ENCODE measurements at places on chromosomes 2 and 18.

DNA sequence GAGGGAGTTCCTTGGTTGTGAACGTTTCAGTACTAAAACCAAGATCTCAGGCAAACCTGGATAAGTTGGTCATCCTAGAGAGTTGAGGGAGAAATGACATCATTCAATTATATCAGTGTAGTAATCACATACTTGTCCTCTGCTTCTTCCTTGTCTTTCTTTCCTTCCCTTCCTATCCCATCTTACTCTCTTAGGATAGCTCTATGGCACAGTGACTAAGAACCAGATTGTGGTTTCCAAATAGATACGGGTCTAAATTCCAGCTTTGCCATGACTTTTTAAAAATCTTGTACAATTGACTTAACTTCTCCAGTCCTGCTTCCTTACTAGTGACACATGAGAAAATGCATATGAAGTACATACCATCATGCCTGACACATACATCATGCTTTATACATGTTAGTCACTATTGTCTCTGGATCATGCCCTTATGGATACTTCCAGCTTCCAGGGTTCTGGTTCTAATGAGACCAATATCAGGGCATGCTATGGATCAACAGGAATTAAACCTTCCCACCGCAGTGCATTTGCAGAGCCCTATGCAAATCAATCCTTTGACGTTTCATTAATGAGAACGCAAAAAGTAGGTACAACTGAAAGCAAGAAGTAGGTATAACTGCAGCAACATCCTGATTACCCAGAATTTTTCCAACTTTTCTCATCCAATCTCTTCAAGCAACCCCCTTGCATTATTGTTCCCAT, 168.0 kb upstream of the KLF7 start:
- no peak for DNase-seq

GRCh38 chr2:204591225-204591624, 46.0 kb downstream of the PARD3B start:
- DNase-seq = no peak

GRCh38 chr2:168494190-168494711, 38.2 kb downstream of the CERS6 start:
- no peak for DNase-seq

DNA sequence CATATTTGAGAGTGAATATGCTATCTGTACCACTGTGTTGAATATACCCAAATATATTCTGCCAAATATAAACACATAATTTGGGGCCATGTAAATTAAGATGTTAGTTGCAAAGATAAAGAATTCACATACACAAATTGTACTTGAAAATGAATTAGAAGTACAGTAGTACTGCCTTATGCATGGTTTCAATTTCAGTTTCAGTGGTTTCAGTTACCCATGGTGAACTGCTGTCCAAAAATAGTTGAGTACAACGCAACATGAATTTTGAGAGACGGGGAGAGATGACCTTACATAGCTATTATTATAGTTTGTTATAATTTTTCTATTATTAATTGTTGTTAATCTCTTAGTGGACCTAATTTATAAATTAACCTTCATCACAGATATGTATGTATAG, 1313.0 kb upstream of the FAM98A start:
- DNase-seq = no peak

DNA sequence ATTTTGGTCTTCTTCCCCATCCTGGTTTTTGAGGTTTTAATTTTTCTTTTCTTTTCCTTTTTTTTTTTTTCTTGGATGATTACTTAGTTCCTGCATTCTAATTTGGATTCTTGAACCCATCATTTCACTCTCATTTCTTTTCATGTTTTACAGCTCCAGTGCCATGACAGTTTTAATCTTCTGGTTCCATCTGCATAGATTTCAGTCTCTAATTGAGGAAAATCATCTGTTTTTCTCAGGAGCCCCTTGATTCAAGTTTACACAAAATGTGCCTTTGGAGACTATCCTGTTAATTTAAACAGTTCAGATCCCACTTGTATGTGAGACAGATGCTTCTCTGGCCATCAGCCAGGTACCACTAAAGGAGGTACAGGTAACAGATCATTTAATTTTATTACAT, 379.9 kb downstream of the PIK3C3 start:
- no peak for DNase-seq

DNA sequence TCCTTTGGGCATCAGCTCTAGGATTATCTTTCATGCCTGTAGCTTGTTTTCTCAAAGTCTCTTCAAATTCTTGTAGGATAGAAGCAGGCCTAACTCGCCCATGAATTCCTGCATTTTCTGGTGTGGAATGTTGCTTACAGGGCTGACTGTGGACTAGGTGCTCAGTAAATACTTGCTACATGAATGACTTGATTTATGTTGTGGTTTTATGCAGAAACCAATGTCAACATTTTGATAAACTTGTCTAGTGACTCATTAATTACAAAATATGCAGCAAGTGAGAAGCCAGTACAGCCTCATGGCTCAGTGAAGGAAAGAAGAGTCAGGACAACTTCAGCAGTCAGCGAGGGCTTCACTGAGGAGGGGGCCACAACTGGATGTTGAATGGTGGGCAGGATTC, 110.6 kb upstream of the SIX2 start:
- DNase-seq = no peak

- no peak for DNase-seq
Observed at GRCh38 chr18:79944126-79944731, 7.2 kb downstream of the SLC66A2 start.

- no peak for DNase-seq
Observed at GRCh38 chr2:123864416-123864815, 160.7 kb upstream of the CNTNAP5 start.

DNA sequence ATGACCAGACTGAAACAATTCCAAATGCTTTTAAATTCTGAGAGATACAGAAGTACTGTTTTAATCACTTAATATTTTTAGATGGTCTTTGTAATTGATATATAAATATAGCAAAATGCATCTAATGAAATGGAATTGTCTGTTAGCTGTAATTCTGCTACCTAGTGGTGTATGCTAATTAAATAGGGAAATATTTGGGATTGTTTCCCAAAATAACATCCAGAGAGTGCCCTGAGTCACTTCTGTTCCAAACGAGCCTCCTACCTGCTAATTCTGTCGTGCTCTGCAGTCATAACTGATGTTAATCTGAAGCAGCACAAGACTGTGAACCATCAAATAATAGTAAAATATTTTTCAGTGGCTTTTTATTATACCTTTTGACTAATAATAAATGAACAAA, 71.4 kb upstream of the NOSTRIN start:
- DNase-seq = no peak

GRCh38 chr2:129276978-129277584, 702.4 kb upstream of the RAB6C start:
- DNase-seq = no peak

DNA sequence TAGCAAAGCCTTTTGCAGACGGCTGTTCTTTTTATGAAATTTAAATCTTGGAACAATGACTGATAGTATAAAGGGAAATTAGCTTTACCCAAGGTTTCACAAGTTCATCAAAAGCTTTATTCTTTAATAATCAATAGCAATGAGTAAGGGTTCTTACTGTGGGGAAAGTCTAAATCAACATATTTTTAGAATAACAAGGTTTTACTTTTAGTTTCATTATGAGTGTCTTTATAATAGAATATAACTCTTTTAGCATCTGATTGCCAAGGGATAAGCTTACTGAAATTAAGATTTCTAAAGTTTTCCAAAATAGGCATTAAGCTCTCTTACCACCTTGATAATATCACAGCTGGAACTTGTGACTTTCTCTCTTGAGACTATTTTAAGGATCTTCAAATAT, 1489.7 kb downstream of the LRP1B start:
- DNase-seq = no peak

DNA sequence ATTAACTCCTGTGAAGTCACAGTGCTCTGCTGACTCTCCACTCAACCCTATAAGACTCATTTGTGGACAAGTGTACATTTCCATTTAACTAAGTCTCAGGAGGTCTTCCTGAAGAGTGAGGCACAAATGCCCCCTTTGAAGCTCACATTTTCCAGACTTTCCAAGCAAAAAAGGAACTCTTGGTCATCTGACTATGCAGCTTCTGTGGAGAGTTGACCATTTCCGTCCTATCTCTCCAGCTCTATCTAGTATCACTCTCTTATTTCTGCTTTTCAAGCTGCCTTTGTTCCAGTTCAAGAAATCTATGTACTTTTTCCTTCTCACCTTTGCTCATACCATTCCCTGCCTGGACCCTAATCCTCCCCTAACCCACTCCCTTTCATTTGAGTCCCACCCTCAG, 77.0 kb downstream of the ANTXR1 start:
- DNase-seq = no peak

DNA sequence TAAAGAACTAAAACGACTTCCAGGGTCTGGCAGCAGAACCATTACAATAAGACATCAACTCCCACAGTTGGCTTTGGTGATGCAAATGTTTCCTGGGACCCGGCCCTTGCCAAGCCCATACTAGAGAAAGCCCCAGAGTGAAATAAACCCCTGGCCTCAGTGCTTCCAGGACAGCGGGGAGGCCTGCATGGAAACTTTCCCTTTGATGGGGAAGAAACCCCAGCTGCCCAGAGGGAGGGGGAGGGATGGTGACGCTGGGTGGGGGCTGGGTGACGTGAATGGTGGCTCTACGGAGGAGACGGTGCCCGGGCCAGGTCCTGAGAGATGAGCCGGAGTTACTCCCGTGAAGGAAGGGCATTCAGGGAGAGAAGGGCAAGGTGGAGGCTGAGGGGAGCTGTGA, 27.5 kb downstream of the INHBB start:
- no peak for DNase-seq

- DNase-seq = no peak
Observed at GRCh38 chr2:160034396-160034795, 28.0 kb downstream of the PLA2R1 start.

GRCh38 chr2:112691881-112692281, 28.9 kb upstream of the NT5DC4 start:
- no peak for DNase-seq

GRCh38 chr2:239012936-239013677, 165.2 kb downstream of the TWIST2 start:
- no peak for DNase-seq

- no peak for DNase-seq
Observed at GRCh38 chr2:65062843-65063825, 6.9 kb downstream of the CEP68 start.

- DNase-seq = no peak
Observed at GRCh38 chr2:160967523-160967922, 192.7 kb upstream of the TANK start.

DNA sequence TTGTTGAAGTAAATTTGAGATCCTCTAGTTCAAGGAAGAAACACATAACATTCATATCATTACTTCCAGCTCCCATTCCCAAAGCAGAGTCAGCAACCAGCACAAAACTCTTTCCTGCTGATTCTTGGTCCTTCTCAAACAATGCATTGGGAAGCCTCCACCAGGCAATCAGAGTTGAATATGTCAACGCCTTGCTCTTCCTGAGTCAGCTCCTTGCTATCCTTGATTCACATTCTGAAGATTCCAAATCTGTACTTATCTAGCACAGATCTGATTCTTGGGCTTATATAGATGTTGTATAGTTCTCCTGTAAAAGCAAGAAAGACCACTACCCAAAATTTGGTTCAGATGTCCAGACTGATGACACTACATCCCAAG, 29.6 kb downstream of the CFAP210 start:
- no peak for DNase-seq

DNA sequence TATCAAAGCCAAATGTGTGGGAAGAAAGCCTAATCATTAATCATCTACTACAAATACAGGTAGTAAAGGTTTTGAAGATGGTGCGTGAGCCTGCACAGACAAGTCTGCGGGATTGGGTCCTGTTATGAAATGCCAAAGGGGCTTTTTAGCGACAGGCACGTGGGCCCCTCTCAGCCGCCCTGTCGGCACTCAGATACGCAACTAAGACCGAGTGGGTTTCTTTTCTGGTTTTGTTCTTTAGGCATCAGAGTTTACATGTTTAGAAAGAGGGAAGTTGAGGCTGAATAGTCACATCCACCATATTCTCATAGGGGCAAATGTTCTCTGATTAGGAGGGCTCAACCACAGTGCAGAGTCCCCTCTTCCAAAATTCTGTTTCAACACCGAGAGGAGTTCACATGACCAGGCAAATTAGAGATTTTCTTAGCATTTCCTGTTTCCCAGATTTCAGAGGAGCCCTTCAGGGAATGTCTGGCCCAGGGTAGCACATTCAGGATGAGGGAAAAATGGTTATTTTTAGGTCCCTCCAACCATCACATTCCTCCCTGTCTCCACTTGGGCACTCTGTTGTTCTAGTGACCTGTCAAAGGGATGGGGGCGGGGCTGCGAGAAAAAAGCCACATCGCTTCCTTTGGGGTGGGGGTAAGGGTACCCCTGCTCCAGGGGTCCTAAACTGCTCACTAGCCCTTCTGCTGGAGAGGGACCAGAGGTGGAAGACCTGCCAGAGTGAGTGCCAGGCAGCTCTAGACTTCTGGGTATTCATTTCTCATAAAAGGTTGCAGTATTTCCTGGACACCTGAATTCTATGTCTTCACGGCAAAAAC, 159.2 kb downstream of the BCL2 start:
- DNase-seq = no peak

DNA sequence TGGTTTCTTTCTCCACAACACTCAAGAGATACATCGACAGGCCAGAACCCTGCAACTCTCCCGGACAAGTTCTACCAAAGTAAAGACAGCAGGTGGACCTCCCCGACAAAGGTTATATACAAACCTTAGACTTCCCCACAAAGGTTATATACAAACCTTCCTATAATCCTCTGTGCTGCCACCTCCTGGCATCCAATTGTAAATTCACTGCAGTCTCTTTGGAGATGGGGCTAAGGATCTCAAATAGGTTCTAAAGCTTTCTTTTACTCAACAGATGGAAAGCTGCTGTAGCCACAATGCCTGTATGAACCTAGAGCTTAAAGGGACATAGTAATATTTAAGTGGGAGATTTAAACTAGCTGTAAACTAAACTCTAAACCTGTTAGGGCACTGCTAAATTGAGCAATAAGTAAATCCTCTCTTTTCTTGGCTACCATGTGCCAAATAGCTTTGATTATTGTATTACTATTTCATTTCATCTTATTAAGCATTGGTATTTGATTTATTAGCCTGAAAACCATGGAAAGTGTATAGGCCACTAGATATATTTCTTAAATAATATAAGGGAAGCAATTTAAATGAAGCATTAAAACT, 9.8 kb upstream of the MREG start:
- no peak for DNase-seq

DNA sequence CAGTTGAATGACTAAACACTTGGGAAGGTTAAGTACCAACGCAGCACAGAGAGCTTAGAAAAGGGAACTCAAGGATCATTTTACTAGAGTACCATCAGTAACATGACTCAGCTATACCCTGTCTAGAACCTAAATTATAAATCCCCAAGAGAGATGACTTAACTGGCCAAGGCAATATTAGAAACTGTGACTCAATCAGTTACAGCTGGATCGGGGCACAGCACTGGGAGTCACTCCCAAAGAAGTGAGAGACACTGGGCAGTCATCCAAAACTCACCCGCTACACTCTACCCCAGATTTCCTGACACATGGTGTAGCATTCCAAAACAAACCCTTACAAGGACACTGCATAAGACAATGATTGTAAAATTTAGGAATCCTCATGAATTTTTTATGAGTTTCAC, 17.7 kb downstream of the IWS1 start:
- DNase-seq = peak; percentile 75

Data from right lung (tissue), 10 donors.